Tibial nerve (tissue), 4 donors: ENCODE measurements at places on chromosomes 6 and 20. TPM values are rescaled to one million over a fixed set of nuclear protein-coding genes. Genes with fewer than 3 reads are reported as not detected.

The QRSL1 gene
- total RNA-seq: 9.6 TPM

The PGBD1 gene
- total RNA-seq: 5.0 TPM

The ZFP57 gene
- not detected for total RNA-seq

The MRPL18 gene
- 69.9 TPM for total RNA-seq

The HEY2 gene
- 7.3 TPM for total RNA-seq

The NKAPL gene
- 1.3 TPM for total RNA-seq

The NFKBIL1 gene
- total RNA-seq: 26.2 TPM

The TNFRSF6B gene
- 19.2 TPM for total RNA-seq

The DLK2 gene
- total RNA-seq: not detected
